ENCODE measurements at places on chromosomes 3 and 15.
A peak's percentile ranks its signal among the peaks of the same experiment; 100 is the strongest.

- DNase-seq: no peak
These were observed 150.0 kb downstream of the CDIN1 start for GRCh38 chr15:36729418-36729817.

DNA sequence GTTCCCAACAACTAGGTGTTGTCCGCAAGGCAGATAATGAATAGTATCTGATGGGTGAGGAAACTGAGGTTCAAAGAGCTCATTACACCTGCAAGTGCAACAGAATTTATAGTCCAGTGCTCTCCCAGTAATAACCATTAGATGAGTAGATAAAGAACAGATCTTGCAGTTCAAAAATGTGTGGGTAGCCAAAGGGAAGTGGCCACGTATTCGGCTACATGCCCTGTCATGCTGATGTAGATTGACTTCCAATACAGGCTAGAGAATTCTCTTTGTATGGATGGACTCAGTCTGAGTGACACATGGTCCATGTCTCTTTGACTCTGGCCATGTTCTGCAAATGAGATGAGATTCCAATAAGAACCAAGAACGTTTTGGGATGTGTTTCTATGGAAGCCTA is 187.9 kb upstream of the LPP start:
- DNase-seq: no peak

- DNase-seq: peak; percentile 74
These were observed 18.9 kb downstream of the ILDR1 start for GRCh38 chr3:122003112-122003511.

GRCh38 chr3:169848741-169849140 is 21.0 kb downstream of the LRRC31 start:
- no peak for DNase-seq

DNA sequence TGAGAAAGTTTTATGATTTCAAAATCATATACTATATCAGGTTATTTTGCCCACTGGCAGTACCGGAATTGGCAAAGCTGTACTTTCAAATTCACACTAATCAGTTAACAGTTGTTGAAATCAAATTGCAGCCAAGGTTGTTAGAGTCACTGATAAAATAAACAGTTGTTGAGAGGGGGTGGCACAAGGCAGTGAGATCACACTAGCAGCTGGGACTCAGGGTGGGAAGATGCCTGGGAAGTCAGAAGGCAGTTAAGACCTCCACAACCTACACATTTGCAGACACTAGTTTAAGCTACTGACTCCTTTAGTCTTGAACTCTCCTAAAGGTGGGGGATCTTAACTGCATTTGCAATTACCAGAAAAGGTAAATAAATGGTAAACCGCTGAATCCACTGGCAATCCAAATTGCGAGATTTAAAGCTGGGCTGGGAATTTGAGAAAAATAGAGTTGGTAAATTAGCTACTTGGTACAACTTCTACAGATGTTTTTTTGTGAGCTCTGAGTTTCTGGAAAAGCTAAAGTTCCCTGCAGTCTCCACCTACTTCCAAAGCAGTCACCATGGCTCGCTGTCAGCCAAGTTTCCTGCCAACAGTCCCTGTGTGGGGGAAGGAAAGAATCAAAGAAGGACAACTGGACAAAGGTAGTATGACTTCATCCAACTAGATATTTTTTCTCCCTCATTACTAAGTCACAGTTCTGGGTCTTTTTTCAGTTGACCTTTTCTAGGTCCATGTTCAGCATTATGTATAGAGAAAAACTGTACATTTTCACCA is 105.7 kb downstream of the ZNF385D start:
- DNase-seq: no peak

DNA sequence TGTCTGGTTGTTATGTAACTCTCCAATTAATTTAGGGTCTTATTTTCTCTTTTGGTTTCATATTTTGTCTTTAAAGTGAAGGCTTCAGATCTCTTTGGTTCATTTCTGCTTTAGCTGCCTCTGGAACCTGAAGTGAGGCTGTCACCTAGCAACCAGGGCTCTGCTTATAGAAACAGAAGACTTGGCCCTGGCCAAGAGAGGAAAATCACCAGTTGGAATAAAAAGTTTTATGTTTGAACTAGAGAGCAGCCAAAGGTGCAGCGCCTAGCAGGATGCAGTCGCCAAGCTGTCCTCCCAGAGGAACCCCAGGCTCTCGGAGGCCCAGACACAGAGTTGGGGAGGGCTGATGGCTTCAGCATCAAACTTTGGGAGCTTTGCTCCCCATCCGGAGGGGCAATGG is 41.1 kb downstream of the LYZL4 start:
- no peak for DNase-seq

DNA sequence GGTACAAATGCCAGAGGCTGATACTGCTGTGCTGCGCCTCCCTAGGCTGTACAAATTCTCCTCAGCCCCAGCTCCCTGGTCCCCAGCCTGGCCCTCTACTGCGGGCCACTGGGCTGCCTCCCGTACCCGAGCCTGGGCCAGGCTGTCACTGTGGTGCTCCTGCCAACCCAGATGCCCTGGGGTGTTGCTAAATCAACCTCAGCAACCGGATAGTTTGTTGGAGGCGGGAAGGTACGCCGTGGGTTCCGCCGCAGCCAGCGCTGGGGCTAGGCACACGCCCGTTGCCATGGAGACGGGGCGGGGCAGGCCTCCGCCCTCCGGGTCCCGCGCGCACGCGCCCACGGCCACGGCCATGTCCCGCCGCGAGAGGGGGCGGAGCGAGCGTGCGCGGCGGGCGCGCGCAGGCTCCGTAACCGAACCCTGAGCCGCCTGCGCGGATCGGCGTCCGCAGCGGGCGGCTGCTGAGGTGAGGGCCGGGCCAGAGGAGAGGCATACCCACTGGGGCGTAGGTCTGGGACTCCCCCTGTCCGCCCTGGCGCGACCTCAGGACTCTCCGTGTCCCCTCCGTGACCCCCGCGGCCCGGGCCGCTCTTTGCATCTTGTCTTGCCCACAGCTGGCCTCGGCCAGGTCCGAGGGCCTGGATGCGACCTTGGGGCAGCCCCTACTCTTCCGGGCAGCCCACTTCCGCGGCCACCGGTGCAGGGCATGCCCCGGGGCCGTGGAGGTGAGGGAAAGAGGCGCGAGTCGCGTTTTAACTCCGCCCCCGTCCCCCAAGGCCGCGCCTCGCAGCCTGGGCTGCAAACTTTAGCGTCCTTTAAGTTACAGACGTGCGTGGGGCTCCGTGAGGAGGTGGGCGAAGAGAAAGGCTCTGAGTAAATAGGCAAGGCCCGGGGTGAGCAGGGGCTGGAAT is at the start of gene TEX264:
Gene TEX264, plus strand, starts transcription at position 430 of the 911 bp plus-strand sequence. CDS start 3,053 bp downstream, outside the sequence.
- DNase-seq: peak; percentile 95

DNA sequence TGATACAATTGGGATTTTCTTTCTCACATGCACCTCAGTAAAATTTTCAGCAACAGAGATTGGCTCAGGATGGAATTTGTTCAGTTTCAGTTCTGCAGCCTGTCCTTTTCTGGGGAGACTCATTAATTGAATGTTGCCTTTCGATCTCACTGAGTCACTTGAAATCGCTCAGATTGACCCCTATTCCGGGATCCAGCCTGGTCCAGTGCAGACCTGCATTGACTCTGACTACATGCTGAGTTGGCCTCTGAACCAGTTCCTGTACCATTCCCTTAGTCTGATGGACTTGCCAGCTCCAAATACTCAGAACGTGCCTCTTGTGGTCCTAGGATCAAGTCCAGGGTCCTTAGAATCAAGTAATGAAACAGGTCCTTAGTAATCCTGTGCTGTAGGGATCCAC is 9.4 kb downstream of the IGF1R start:
- no peak for DNase-seq

GRCh38 chr3:71662568-71662967 is 62.6 kb downstream of the EIF4E3 start:
- no peak for DNase-seq

DNA sequence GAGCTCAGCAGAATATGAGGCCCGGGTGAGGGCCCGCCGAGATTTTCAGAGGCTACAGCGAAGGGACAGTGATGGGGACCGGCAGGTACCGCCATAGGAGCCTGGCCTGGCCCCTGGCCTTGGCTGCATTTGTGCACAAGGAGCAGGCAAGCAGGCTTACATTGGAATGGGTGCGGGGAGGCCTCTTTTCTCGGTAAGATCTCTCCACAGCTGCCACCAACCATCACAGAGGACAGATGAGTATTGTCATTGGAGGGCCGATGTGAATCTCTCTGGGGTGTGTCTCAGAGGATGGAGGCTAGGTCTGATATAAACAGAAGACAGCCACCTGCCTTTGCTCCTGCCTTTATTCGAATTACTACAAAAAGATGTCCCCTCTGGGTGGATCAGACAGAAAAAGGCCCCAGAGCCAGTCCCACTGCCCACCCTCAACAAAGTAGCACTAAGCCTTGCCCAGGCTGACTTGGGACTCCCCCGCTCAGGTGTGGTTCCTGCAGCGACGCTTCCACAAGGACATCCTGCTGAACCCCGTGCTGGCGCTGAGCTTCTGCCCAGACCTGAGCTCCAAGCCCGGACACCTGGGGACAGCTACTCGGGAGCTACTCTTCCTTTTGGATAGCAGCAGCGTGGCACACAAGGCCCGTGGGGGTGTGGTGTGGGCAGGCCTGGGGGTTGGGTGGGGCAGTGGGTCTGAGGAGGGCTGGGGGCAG is 5.4 kb downstream of the VWA5B2 start:
- no peak for DNase-seq

DNA sequence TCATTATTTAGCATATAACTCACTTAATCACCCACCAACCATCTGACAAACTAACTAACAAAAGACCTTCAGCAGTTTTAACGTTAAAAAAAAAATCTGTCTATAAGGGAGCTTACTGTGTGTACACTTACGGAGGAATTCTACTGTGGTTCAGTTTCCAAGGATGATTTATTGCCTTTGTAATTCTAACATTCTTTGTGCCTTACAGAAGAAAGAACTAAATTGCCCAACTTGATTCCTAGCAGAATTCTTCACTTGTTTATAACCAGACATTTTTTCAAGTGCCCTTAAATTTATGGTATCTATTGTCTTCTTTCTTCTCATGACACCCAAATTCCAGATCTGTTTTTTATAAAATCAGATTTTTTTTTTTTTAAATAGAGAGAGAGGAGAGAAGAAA is 119.7 kb upstream of the IGSF10 start:
- DNase-seq: no peak

DNA sequence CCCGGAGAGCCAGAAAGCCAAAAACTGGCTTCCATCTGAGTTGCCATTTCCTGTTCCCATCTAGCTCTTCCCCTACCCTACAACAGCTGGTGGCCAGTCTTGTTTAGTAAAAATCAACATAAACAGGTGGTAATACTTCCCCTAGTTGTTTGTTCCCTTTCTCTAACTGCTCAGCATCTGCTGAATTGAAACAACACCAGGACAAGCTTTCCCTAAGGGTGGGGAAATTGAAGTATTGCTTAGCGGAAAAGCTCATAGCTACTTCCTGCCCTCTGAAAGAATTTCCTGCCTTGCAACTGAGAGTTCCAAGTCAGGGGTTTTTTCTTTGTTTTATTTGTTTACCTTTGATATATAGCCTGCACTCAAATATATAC is 66.8 kb downstream of the HMG20A start:
- DNase-seq: no peak

GRCh38 chr3:5754602-5755001 is 567.1 kb downstream of the EDEM1 start:
- no peak for DNase-seq

- DNase-seq: no peak
These were observed 15.8 kb upstream of the ARRDC4 start for GRCh38 chr15:97944724-97945123.

GRCh38 chr3:128275316-128276145 is 122.2 kb downstream of the EEFSEC start:
- DNase-seq: no peak

DNA sequence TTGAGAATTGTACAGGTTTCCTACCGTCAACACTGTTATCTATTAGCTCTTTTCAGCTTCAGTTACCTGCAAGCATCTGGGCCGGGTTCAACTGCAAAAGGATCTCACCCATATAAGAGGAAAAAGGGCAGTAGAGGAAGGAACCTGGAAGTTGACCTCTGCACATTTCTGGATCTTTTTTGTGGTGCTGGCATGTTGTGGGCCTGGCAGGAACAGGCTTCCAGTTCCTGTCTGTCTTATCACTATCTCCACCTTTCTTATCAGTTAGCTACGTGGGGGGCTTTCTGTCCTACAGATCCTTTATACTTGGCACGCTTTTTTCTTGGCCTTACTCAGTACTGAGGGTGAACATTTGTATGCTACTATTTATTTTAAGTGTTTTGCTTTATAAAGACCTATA is 42.2 kb upstream of the TJP1 start:
- no peak for DNase-seq

DNA sequence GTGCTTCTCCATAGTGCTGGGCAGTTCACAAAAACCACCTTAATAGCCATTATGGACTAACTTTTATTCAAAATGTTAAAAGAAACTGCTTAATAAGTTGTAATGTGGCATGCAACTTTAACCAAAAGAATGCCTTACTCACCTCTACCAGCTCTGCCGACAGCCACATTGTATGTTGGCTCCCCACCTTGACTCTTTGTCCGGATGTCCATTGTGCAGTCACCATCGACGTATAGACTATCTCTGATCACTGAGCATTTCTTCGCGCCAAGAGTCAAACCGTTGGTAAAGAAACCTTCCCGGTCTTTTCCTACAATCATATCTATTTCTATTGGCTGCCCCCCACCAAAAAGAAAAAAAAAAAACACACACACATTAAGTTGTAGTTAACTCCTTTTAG is 2.5 kb downstream of the PFN2 start:
- no peak for DNase-seq

- no peak for DNase-seq
These were observed 234.5 kb downstream of the SATB1 start for GRCh38 chr3:18190646-18191045.

DNA sequence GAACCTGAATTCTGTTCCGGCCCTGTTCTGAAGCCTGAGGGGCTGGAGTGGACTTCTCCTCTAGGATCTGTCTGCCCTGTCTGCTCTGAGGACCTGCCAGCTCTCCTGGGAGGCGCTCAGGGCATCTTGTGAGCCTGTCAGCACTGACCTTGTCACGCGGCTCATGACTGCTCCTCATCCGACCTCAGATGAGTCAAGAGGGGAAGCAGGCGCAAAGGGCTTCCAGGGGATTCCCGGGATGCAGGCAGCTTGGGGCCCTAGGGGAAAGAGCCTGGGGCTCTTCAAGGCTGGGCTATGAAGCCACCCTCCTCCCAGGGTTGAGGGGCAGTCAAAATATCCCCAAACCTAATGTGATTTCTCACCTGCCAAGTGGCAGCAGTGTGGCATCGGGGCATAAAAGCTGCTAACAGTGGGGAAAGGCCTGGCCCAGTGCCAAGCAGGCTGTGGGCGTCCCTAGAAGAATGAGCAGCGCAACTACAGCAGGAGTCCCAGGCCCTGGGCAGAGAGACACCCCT is 27.6 kb upstream of the ANKDD1A start:
- peak; percentile 73 for DNase-seq

GRCh38 chr3:23329471-23330105 is 126.5 kb downstream of the UBE2E2 start:
- DNase-seq: no peak

DNA sequence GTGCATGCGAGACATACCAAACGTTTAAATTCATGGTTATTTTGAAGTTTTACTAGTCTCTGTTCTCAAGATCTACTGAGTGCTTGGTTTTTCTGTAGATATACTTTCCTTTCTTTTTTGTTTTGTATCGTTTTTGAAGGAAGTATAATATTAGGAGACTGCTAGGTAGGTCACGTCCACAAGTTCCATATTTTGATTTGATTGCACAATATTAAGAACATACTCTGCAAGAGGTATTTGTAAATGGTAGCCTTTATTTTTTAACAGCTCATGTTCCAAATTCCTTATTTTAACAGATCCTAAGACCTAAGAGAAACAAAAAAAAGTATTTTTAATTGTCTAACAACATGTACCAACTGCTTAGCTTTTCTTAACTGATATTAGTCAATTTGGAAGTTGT is 156.7 kb downstream of the SERPINI1 start:
- DNase-seq: no peak
